ENCODE measurements at places on chromosomes 7 and 10. TPM values are rescaled to one million over a fixed set of nuclear protein-coding genes. Genes with fewer than 3 reads are reported as not detected.
A peak's percentile ranks its signal among the peaks of the same experiment; 100 is the strongest.

DNA sequence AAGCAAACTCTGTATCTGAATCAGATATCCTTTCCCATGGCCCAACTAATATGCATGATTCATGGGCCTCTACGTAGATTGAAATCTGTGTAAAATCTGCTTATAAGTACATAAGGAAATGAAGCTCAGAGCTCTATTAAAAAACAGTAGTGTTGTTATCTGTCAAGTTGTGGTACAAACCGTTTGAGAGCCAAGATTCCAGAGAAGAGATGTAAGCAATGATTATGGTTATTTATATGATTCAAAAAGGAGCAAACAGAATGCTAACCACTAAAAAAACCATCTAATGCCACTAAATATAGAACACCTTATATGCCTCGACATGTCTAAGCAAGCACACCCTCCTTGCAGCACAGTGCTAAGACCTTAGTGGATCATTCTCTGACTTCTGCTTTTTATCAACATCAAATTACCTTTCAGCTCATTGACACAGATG lies 26.6 kb downstream of the RPP38 start:
- peak; percentile 41 for DNase-seq

DNA sequence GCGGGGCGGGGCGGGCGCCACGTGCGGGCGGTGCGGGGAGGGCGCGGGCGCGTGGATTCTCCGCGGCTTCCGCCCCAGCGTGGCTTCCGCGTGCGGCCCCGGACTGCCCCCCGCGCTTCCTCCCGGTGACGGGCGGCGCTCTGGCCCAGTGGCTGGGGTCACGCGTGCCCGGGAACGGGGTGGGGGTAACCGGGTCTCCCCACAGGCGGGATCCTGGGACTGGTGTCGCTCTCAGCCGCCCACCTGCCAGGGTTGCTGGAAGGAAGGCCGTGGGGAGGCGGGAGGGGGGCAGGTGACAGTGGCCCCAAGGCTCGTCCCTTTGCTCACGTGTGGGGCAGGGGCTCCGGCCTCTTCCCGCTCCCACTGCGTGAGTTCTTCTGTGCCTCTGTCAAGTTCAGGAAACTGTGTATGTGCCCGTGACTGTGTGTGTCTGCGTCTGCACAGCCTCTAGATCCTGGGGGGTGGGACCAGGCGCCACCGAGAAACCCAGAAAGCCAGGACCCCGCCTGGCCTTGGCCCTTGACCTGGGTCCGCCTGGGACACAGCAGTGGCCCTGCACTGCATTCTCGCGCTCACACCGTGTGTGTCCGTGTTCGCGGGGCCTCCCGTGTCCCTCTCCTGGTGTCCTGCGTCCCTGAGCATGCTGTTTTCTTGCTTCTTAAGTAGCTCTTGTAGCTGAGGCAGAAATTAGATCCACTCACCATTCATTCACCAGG lies 919 bp downstream of the MAFK start:
- no peak for DNase-seq

DNA sequence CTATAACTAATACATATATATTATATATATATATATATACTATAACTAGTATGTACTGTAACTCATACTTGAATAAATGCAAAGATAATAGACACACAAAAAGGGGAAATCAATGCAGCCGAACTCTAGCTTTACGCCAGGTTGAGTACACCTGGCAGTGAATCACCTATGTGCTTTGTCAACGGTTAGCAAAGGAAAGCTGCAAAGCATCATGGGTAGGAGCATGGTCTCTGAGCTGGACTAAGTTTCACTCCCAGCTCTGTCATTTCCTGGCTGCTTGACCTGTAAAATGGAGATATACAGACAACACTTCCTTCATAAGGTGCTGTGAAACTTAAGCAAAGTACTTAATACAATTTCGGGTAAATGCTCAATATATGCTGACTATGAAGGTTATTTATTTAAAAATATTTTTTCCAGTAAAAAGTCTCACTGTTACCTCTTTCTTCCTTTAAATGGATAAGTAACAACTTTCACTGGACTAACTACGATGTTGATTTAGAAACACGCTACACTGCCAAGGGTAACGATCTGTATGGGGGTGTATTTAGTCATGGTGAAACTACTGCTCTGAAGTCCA lies 61.7 kb upstream of the ITGA8 start:
- DNase-seq, result no peak

GRCh38 chr10:129642427-129642826 lies 175.4 kb downstream of the MGMT start:
- DNase-seq, result no peak

DNA sequence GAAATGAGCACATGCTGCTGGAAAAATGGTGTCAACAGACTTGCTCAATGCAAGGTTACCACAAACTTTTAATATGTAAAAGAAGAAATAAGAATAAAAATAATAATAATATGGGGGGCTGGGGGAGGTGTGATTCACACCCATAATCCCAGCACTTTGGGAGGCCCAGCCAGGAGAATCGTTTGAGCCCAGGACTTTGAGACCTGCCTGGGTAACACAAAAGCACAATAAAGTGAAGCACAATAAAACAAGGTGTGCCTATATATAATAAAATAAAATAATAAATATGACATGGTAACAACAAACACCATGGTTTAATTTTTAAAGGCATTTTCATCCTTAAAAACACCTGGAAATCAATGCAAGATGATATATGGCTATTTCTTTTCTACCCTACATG lies 25.1 kb downstream of the EIF3A start:
- DNase-seq, result no peak

DNA sequence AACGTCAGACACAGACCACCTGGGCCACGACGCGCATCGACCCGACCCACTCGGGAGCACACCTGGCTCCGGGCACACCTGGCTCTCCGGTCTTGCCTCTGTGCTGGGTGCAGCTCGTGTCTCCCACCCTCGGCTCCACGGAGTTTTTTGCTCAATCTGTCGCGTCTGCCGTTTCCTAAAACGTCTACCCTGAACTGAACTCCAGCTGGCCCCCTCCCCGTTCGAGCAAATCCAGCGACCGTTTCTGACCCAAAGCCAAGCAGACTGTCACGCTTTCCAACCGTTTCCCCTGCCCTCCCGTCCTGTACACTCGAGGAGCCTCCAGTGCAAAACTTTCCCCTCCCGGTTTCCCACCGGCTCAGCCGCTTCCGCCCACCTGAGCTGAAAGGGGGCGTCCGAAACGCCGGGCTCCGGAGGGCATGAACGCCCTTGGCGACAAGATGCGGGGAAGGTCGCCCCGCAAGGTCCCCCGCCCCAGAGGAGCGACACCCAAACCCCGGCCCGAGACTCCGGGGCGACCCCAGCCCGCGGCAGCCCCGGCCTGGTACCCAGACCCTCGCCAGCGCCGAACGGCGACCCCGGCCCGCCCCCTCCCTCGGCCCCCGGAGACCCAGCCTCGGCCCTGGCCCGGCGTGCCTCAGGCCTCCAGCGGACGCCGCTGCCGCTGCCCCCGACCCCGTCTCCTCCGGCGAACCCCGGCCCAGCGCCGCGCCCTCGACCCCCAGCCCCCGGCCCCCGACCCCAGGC lies 557 bp downstream of the CYTH3 start:
- DNase-seq, result no peak

The CARD11 gene
- 5.0 TPM for total RNA-seq

The THSD7A gene
- 30.8 TPM for total RNA-seq

The TRIM73 gene
- total RNA-seq, result 3.8 TPM

The TMED4 gene
- 92.6 TPM for total RNA-seq

All from urinary bladder (tissue), 4 donors.